ENCODE measurements at places on chromosomes 16 and 17.

GRCh38 chr17:27259356-27259755, 34.6 kb upstream of the WSB1 start:
- no peak for DNase-seq

DNA sequence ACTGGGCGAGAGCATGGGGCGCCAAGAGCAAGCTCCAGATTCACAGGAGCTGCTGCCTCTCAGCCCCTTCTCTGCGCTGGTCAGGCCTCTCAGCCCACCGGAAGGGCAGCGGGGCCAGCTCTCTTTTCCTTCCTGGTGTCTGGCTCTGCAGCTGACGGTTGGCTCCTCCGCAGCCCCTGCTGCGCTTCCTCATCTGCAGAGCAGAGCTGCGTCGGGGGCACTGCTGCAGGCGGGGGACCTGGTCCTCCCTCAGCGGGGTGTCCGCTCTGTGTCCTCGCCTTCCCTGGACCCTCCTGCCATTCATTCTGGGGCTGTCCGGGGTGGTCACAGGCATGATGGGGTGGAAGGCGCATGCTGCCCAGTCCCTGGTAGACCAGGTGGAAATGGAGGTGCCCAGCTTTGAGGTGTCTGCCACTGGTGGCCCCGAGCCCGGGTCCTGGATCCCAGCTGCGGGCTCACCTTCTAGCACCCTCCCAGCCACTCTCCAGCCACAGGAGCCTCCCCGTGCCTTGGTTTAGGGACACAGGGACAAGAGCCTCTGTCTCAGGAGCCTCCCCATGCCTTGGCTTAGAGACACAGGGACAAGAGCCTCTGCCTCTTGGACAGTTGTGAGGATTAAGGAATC, 84.8 kb downstream of the IRF8 start:
- no peak for DNase-seq

GRCh38 chr17:32515677-32516383, 29.0 kb downstream of the CDK5R1 start:
- no peak for DNase-seq

GRCh38 chr17:59761385-59762048, 54.1 kb downstream of the VMP1 start:
- no peak for DNase-seq

DNA sequence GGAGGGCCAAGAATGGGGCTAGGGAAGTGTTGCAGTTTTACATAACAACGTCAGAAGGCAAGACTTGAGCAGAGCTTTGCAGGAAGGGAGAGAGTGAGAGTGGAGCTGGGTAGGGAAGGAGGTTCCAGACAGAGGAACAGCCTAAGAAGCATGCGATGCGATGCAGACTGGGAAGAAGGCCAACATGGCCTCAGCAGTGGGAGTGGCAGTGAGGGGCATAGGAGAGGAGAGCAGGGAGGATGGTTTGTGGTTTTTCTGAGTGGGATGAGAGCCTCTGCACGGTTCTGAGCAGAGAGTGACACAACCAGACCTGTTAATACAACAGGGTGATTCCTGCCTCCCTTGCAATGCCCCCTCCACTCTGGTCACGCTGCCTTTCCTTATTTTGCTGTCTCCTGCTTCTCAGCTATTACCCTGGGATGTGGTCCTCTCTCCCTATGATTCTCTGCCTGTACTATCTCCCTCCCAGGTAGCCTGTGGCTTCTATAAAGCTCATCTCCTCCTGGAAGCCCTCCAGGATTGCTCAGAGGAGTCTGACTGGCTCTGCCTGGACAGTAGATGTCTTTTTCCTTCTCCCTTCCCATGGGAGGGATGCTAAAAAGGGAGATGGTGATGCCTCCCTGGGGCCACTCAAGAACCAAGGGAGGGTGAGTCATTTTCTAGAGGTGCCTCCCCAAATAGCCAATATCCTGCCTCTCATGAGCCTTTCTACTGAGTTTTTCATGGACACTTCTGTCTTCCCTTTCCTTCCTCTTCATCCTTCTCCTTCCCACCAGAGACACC, 38.7 kb upstream of the NGFR start:
- DNase-seq = no peak

DNA sequence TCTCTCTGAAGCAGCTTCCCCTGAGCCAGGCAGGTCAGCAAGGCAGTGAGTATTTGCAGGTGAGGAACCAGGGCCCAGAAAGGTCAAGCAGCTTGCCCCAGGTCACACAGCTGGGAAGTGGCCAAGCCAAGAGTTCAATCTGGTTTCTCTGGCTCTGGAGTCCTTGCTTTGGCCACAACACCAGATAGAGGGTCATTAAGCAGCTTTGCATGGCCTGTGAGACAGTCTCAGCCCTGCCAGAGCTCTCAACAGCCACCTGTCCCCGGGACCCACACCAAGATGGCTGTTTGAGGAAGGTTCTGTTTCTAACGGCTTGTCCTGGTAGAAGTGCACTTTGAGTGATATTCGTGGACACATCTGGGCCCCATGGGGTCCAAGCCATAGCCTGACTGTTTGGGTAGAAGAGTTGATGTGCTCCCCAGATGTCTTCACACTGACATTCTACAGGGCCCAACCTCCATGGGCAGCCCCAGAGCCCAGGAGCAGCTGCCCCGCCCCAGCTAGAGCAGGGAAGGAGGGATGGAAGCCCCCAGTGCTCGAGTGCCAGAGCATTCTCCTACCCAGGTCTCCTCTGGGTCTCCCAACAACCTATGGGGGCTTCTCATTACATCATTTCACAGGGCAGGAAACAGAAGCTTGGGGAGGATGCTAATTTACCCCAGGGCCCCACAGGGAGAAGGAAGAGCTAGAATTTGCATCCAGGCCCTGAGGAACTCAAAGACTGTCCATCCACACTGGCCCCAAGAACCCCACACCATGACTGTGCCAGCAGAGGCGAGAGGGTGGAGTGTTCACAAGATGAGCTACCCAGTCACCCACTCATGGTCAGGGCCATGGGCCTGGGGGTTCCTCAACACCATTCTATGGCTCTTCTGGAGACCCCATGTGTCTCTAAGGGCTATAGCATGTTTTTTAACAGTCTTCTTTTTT, 107.3 kb upstream of the CDH5 start:
- no peak for DNase-seq

- no peak for DNase-seq
Observed at GRCh38 chr16:52758473-52758855, 211.5 kb upstream of the TOX3 start.

DNA sequence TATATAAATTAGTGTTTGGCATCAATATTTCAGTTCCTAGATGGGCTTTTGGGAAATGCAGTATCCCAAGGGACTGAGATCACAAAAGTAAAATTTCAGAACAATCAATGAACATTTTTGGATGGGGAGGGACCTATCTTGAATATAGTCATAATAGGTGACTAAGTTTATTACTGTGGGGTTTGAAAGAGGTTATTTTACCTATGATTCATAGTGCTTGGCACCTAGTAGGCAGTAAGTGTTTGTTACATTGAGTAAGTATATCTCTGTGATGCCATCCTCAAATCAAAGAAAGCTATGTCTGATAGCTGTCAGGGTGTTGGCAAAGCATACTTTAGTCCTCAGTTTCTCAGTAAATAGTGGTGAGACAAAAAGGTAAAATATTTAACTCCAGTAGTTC, 36.9 kb downstream of the ZNF207 start:
- no peak for DNase-seq

DNA sequence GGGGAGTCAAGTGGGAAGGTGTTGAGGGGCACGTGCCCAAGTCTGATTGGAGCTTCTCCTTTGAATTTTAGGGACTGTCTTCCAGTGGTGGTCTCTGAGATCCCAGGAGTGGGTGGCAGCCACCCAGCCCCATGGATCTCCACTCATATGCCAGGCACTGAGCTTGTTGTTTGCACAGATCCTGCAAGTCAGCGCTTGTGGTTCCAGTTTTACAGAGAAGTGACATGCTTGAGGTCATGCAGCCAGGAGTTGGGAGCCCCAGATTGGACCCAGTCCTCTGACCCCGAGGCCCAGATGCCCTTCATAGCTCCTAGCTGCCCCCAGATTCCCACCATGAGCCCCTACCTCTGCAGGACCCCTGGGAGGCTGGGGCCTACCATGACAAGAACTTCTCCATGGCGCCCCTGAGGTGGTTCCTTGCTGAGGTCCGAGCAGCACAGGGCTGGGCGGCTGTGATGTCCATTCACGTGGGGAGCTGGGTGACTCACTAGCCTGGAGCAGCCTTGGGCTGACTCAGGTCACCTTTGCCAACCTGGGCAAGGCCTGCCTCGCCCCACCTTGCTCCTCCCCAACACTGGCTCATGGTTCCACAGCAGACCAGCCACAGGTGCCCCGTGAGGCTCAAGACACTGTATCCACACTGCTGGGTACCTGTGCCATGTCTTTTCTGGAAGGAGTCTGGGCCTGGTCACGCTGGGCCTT, 47.4 kb downstream of the RAI1 start:
- DNase-seq = no peak

- peak; percentile 57 for DNase-seq
Observed at GRCh38 chr17:48037036-48037837, at the start of gene COPZ2. Gene COPZ2 (minus strand): TSS chr17:48037797. CDS start chr17:48037777, 20 bp downstream.

DNA sequence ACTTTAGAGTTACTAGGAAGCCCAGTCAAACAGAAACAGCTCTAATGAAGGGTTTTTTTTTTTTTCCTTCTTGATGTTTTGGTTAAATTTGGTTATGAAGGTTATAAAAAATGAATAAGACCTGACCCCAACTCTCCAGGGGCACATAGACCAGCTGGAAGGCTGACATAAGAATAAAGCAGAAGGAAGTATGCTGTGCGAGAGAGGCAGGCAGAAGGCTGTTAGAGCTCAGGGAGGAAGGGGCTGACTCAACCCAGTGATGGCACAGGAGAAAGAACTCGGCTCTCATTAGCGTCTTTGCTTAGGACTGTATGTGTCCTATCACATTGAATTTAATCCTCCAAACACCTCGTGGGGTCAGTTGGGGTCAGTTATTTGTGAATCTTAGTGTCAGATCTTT, 474.6 kb downstream of the PMP22 start:
- no peak for DNase-seq

All from stimulated activated naive CD4-positive, alpha-beta T cell treated with Interleukin-2 at 50 U/mL for 16 hours (primary cell).